Erythroblast (primary cell): ENCODE measurements at places on chromosomes 6 and 20.

DNA sequence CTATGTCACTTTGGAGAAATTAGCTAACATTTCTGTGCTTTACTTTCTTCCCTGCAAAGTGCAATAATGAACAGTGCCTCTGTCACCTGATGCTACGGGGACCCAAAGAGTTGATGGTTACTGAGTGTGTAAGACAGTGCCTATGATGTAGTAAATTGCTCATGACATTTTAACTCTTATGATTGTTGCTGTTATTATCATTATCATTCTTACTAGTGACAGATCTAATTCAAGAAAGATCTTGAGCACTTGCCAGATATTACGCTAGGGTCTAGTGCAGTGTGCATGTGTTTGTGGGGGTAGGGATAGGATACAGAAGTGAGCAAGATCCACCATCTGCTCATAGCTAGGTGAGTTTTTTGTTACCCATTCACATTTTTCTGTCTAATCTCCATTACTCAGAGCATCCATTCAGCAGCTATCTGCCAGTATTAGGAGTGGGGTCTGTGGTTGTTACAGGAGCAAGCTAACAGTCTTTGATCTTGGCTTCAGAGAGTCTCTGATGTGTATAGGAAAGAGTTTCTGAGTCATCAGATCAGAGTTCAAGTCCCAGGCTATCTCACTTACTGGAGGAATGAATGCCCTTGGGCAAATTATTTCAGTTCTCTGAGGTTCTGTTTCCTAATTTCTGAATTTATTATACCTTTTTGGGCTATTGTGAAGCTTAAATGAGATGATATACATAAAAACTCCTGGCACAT, 33.1 kb upstream of the DAAM2 start:
- DNase-seq: no peak

GRCh38 chr6:43699564-43700186, 12.1 kb upstream of the MRPS18A start:
- DNase-seq: no peak

- no peak for DNase-seq
Measured at GRCh38 chr6:56536536-56536935, 106.2 kb downstream of the DST start.

GRCh38 chr6:144377586-144378210, 92.6 kb downstream of the UTRN start:
- DNase-seq: no peak

DNA sequence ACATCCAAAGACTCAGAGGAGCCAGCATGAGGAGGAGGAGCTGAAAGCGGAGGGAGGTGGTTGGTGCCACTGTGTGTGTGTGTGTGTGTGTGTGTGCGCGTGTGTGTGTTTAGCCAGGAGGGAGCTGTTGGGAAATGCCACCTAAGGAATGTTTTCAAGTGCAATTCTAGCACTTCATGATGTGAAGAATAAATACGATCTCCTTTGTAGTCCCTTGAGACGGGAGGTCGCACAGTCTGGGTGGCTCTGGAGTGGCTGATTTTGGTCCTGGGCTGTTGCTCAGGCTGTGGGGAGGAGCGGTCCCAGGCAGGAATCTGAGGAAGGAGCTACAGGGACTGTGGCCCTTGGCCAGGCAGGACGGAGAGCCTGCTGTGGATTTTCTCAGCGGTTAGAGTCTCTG, 93.7 kb downstream of the PPP1R14C start:
- no peak for DNase-seq

- no peak for DNase-seq
Measured at GRCh38 chr6:96104910-96105309, 89.1 kb downstream of the FUT9 start.
